AML-193 (cell line): ENCODE measurements at places on chromosomes 3 and 15.

DNA sequence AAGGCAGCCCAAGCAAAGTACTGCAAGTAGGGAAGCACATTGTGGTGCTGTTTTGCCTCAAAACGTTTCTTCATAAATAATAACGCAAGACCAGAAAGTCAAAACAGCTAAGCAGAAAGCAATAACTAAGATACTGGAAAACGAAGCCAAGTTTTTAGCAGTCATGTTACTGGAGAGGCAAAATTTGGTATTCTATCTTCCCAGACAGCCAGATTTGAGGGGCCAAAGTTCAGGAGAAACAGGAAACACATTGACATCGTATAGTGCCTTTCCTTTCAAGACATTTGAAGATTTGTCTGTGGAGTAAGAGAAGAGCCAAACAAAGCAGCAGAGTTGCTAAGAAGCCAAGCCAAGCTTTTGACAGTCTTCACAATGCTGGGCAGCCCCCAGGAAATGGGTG, 843.6 kb upstream of the NECTIN3 start:
- no peak for DNase-seq

GRCh38 chr3:144643771-144644198, 672.2 kb downstream of the DIPK2A start:
- no peak for DNase-seq

GRCh38 chr3:194184265-194184751, 48.4 kb downstream of the HES1 start:
- no peak for DNase-seq

DNA sequence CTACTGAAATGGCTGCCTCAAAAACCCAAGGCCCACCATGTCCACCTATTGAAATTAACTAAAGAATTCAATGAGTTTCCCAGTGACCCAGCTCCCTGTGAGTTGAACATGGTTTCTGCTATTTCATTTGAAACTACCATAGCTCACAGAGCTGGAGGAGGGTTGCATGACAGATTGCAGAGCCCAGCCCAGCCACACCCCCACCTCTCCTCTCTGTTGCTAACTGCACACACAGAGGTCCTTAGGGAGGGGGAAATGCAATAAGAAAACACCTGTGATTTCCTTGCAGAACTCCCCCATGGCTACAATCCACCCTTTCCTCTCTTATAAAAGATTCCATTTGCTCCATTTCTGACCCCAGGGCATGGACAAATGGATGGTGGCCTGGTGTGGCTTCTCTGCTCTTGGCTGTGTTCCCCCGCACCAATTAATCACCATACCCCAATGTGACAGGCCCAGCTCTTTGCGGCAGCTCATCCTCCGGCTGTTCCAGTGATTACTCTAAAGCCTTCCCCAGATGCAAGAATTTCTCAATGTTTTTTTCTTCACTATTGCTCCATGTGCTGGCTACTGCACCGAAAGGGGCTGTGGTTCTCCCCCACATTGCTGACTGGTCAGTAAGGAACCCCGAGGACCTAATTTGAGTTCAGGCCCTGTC, 208.4 kb upstream of the KBTBD8 start:
- no peak for DNase-seq

GRCh38 chr3:157816296-157816695, 289.9 kb downstream of the SHOX2 start:
- DNase-seq: no peak
